NCI-H1436 treated with DMSO at 0.1 percent for 48 hours (cell line): ENCODE measurements at places on chromosomes 11 and 22.

DNA sequence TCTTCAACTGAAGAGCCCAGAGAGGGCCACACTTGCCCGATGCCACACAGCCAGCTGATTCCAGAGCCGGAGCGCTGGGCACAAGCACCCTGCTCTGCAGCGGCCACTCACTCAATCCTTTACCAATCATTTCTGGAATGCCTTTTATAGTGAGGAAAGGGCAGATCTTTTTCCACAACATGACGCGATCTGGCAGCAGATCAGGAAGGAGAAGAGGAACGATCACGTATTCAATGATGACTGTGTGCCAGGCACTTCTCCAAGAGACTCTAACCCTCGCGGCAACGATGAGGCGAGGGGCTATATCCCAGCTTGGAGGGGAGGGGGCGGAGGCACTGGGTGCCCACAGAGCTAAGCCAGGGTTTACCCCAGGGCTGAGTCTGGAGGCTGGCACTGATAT lies 56.3 kb upstream of the TCF20 start:
- DNase-seq: no peak

- DNase-seq: no peak
These were observed 75.3 kb downstream of the KCNQ1 start for GRCh38 chr11:2519862-2520735.

DNA sequence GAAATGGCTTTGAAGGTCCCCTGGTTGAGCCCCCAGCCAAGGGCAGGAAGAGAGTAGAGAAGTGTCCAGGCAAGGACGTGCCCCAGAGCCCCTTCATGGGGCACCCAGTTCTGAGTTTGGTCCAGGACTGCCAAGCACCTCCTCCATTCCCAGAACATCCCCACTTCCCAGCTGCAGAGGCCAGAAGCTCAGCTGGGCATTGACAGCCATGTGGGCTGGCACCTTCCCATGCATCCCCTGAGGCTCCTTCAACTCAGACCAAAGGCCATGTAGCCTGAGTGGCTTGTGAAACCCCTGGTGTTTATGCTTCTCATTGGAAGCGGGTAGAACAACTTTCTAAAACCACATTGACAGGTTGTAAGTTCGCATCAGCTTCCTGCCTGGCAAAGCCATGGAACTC lies 789.6 kb downstream of the TBC1D22A start:
- DNase-seq: no peak

- DNase-seq: no peak
These were observed 34.0 kb downstream of the RTL6 start for GRCh38 chr22:44464000-44464399.

GRCh38 chr22:39522567-39523300 lies 2.4 kb downstream of the ATF4 start:
- DNase-seq: peak; percentile 38

DNA sequence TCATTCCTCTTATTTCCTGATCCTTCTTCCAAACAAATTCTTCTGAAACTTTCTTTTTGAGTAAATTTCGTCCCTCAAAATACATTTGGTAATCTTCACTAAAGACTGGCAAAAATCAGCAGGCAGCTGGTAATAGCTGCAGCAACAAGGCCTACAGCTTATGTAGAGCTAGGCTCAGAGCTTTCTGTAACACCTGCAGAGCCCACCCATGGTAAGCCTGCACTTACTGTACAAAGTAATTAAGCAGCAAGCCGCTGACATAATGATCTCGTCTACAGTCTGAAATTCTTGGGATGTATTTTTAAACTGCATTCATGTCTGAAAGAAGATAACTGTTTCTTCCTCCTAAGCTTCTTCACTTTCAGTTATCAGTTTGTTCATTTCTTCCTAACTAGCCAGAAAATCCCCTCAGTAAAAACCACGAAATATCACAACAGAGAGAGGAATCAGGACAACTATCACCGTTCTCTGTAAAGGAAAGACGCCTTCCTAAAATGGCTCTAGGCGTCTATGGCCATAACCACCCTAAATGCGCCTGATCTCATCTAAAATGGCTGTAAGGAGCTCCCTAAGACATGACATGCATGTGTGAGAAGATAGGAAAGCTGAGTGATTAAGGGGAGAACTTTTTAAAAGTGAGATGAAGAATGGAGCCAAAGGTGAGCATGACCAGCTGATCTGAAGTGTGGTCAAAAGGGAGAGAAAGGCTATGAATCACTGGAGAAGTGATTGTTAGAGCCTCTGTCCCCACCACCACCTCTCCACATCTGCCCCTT lies 56.2 kb downstream of the DENND5A start:
- DNase-seq: no peak

GRCh38 chr11:125072218-125072960 lies 9.3 kb downstream of the SLC37A2 start:
- DNase-seq: no peak

GRCh38 chr11:61007383-61007955 lies 36.0 kb downstream of the CD6 start:
- DNase-seq: no peak

DNA sequence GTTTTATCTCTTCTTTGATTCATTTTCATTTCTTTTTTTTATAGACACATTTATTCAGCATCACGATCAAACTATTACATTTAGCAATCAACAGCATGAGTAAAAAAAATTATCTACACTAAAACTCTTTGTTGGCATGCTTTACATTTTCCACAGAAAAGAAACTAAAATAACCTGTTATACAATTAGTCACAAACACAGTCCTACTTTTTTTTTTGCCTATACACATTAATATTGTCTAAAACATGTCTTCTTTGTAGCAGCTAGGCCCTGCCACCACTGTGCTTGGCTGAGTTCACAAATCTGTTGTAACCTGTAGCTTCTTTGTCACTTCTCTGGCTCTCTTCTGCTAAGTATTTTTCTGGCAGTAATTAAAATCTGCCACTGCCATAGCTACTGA lies 117.0 kb downstream of the STIM1 start:
- no peak for DNase-seq

GRCh38 chr11:68441466-68442230 lies 18.9 kb upstream of the PPP6R3 start:
- peak; percentile 37 for DNase-seq

- DNase-seq: no peak
These were observed 46.4 kb upstream of the HORMAD2 start for GRCh38 chr22:30033901-30034300.

DNA sequence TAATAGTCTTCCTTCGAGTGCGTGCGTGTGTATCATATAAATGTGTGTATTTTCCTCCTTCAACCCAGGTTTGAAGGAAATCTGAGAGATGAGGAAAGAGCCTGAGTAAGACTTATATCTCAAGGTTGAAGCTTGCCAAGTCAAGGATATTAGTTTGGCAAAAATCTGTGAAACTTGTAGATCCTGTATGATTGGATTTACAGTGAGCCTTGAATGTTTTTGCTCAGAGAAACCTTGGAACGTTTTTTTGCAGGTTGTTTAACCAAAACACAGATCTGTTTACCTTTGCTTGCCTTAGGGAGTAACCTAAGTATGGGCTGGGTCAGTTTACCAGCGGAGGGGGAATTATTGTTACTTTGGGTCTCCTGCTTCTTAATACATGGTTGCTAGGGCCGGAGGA lies 35.9 kb upstream of the SORL1-AS1 start:
- no peak for DNase-seq

- DNase-seq: no peak
These were observed 9.1 kb downstream of the WT1 start for GRCh38 chr11:32426192-32426591.

DNA sequence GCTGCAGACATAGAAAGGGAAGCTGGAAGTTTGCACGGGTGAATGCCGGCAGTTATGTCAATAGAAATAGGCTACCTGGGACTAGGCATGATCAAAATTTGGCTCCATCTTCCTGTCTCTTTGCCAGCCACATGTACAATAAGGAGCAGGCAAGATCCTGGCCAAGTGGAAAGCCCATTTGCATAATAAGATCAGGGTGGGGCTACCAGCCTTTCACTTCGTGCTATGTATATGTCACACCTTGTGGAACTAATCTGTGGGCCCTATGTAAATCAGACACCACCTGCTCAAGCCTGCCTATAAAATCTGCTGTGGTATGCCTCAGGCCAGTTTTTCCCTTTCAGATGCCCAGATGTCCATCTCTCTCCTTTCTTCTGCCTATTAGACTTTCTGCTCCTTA lies 79.3 kb upstream of the DRD2 start:
- DNase-seq: no peak

- no peak for DNase-seq
These were observed 34.7 kb downstream of the DDIAS start for GRCh38 chr11:82936261-82936660.

GRCh38 chr22:48666620-48667019 lies 1161.1 kb downstream of the BRD1 start:
- DNase-seq: no peak

DNA sequence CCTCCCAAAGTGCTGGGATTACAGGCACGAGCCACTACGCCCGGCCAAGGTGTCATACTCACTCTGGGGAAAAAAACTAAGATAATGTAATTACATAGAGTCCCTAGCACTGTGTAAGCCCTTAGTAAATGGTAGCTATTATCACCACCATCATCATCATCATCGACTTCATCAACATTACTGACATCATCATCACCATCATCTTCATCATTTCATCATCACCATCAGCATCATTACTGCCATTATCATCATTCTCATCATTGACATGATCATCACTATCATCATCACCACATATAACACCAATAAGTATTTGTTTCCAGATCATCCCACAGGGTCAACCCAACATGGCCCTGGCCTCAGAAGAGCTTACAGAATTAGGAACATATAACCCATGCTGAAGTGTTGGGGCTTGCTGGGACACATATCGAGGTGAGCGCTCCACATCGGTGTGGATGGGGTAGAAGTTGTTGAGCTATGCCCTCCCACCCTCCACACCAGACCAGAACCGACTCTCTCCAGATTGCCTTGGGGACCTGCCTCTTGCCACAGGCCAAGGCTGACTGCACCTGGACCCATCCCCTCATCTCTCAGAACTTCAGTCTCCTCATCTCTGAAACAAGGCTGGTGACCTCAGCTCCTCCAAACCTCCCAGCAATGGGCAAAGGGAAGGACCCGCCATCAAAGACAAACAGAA lies 14.7 kb upstream of the CD5 start:
- DNase-seq: no peak

DNA sequence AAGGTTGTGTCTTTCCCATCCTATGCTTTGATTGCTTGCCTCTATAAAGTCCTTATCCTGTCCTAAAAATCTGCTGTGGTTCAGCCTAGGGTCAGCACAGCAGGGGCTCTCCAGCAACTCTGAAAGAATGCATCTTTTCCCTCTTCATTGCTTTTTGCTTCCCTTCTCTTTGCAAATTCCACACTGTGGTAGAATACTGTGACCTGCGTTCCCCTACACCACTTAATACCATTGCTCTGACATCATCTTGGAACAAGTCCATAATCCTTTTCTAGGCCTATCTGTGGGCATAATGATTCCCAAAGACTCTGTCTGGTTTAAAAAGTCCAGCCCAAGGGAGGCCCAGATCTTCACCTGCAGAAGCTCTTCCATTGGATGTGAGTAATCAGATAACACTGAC lies 177.7 kb downstream of the NAV2 start:
- no peak for DNase-seq

- peak; percentile 18 for DNase-seq
These were observed 111.2 kb upstream of the THY1 start for GRCh38 chr11:119533921-119534736.

- no peak for DNase-seq
These were observed 409.5 kb upstream of the SYN3 start for GRCh38 chr22:33467620-33468095.

DNA sequence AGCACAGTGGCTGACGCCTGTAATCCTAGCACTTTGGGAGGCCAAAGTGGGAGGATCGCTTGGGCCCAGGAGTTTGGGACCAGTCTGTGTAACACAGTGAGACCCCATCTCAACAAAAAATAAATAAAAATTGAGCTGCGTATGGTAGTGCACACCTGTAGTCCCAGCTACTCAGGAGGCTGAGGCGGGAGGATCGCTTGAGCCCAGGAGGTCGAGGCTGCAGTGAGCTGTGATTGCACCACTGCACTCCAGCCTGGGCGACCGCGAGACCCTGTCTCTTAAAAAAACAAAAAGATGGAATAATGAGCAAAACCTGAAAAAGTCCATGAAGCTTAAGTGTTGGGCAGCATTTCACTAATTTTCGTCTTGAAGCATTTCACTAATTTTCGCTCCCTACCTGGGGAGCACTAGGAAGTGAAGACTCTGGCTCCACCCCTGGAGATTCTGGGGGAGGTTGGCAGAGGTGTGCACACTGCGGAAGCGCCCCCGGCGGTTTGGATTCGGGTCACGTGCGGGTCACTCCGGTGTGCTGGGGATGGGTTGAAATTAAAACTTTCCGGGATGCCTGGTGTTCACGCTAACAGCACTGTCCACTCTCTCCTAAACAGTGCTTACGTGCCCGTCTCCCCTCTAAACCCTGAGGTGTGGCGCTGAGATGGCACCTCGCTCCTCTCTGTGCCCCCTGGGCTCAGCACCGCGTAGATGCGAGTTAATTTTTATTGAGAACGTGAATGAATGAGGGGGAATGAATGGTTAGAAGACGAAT lies 906 bp upstream of the NAA40 start:
- DNase-seq: no peak

GRCh38 chr11:32891657-32892354 lies 805 bp upstream of the QSER1 start:
- DNase-seq: no peak

GRCh38 chr11:1232883-1233321 lies 10.0 kb downstream of the MUC5B start:
- DNase-seq: no peak

- DNase-seq: no peak
These were observed 49.9 kb upstream of the GRK3 start for GRCh38 chr22:25514436-25515180.

DNA sequence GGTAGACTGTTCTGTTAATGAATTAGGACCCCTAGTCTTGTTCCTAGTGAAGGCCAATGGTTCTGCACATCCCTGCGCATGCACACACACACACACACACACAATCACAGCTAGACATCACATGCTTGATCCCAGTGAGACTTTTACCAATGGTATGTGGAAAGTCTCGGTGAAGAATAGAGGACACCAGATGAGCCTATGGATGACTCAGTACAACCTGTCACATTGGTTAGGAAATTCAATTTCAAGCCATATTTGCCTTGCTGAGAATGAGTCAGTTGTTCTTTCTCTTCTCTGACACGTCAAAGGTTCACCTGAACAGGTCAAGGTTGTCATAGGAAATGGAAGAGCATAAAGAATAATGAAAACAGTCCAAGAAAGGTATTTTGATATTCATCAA lies 122.0 kb downstream of the SLC17A6 start:
- DNase-seq: no peak

DNA sequence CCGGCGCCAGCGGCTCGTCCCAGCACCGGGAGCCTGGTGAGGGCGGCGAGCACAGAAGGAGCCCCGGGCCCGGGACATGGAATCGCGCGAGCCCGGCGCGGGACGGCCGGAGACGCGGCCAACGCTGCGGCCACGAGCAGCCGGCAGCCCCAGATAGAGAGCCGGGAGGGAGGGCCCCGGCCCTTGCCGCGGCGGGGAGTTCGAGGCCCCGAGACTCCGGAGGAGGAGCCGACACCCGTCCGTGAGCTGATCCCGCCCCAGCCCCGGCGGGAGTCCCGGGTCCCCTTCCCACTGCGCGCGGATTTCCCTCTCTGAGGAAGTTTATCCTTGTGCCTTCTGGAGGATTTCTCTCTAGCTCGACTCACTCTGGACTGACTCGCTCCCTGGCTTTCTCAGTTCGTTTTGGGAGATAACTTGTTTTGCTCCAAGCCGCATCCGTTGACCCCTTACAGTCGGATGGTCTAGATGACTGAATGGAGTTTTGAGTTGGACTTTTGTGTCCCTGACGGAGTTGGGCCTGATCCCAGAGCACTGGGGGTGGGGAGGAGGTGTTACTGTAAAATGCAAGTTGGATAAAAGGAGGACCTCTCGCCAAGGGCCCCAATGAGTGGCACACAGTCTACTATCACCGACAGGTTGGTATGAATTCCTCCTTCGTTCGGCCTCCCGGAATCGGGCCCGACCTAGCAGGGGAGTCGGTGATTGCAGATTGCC lies 585 bp downstream of the ARHGEF12 start:
- no peak for DNase-seq
